ENCODE measurements at places on chromosomes 16 and 17.

- no peak for DNase-seq
Observed at GRCh38 chr16:18958621-18959029, 25.1 kb upstream of the TMC7 start.

DNA sequence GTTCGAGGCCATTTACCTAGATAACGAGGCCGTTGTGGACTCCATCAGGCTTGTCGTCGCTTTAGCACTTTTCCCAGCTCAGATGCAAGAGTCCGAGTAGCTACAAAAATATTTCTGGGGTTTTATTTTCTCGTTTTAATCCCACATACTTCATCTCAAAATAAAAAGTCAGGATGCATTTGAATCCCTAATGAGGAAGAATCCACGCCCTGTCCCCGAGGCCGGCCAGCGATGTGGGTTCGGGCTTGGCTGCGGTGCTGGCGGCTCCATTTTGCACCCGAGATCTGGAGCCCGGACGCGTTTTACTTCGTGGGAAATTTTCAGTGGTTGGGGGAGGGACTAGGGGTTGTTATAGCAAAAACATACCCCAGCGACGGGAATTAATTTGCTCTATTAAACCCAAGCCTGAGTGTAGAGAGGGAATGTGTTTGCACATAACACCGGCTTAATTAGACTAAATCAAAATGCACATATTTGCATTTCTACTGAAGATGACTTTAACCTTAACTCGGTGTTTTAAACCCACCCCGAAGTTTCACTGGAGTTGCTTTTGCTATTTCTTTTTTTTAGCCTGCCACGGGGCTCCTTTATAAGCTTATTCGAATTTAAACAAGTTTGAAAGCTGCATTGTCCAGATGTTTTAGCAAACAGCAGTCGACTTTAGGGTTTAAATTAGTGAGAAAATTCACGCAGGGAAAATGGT is 4.8 kb downstream of the IRX5 start:
- DNase-seq = no peak

GRCh38 chr17:49191409-49191916 is 18.9 kb downstream of the GNGT2 start:
- no peak for DNase-seq

DNA sequence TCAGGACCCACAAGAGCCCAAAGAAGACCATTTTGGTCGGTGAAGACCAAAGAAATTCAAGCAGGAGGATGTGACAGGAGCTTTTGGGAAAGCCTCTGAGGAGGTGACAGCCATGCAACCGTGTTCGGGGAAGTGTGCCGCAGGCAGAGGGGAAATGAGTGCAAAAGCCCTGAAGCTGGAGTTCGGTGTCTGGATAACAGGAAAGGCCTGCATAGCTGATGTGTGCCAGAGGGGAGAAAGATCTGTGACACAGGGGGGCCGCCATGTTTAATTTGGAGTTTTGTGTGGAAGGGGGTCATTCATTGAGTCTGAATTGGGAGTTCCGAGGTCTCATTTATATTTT is 870 bp upstream of the ZC3H7A start:
- DNase-seq = no peak

GRCh38 chr16:30559690-30560089 is 1.5 kb upstream of the ZNF764 start:
- no peak for DNase-seq

DNA sequence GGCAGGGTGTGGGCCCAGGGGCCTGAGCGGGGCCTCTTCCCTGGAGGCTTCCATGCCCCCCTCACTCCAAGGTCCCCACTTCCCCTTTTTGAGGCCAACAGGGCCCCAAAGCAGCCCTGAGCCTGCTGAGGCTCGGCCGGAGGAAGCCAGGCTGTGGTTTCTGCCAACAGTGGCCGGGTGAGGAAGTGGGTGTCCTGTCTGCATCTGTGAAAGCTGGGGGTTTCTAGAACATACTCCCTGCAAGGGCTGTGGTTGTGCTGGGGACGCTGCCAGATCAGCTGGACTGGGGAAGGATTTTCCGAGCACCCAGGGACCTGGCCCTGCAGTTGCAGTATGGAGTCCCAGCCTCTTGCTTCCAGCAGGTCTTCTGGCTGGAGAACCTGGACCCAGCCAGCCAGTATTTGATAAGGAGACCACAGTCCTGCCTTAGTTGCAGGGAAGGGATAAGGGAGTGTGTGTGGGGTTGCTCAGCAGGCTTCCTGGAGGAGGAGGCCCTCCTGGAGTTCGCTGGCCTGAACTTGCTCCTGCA is 15.7 kb downstream of the ADCY7 start:
- no peak for DNase-seq

DNA sequence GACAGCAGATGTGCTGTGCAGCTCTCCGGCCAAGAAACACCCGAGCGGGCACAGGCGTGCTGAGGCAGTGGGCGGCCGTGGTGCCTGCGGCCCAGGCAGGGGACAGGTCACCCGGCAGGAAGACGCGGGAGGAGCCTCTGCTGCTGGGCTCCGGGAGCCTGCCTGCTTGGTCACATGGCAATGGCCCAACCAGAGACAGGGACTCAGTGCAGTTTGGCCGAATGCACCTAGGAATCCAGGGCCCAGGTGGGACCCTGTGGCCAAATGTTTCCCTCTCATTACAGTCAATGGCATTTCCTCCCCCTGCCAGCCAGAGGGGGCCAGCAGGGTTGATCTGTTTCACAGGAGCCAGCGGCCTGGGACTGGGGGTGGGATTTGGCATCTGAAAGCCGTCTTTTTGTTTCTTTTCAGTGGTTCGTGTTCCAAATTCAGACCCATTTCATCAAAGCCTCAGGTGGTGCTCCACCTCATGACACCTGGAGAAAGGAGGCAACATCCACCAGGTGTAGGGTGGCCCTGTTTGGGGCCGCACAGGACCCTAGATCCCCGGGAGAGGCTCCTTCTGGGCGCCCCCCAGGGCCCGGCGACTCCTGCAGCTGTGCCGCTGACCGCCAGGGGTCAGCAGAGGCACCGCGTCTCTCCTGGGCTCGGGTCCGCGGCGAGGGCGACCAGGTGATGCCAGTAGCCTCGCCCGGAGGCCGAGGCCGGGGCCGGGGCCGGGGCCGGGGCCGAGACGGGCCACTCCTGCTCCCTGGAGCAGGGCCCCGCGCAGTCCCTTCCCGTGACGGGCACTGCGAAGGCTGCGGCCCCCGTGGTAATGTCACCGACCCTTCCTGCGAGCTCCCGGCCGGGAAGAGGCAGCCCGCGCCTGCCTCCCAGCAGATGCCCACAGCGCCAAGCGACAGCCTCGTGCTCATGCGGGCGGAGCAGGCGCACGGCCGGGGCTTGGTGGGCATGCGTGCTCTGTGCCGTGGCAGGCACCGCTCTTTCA is 118.5 kb downstream of the C16orf78 start:
- DNase-seq = peak; percentile 18

DNA sequence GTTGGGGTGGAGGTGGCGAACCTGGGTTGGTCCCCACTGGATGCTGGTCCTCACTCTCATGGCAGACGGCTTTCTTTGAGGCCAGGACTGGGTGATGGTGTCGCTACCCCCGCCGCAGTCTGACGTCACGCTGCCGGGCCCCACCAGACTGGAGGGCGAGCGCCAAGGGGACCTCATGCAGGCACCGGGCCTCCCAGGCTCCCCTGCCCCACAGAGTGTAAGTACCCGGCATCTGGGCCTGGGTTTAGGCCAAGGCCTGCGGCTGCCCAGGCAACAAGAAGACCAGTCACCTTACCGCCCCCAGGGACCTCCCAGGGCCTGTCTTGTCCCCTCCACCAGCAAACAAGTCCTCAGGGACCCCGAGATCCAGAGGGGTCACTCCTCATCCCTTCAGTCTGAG is 17.7 kb downstream of the FOXN1 start:
- DNase-seq = no peak

- DNase-seq = no peak
Observed at GRCh38 chr17:7215136-7215638, 4.4 kb downstream of the DLG4 start.

GRCh38 chr16:52773026-52773425 is 226.1 kb upstream of the TOX3 start:
- no peak for DNase-seq

DNA sequence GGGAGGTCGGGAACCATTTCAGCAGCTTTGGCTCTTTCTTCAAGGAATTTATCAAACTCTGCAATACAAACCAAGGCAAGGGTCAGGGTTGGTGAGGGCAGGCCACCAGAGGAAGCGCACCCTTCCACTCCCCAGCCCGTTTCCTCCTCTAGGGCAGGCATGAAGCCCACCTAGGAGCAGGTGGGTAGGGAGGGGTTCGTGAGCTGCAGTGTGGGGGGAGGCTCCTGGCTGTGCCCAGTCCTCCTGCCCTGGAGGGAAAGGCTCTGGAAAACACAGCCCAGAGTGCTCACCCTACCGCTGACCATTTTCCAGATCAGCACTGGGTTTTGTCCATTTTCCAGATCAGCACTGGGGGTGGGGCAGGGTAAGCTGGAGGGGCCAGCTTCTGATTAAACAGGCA is 10.9 kb upstream of the SREBF1 start:
- no peak for DNase-seq

DNA sequence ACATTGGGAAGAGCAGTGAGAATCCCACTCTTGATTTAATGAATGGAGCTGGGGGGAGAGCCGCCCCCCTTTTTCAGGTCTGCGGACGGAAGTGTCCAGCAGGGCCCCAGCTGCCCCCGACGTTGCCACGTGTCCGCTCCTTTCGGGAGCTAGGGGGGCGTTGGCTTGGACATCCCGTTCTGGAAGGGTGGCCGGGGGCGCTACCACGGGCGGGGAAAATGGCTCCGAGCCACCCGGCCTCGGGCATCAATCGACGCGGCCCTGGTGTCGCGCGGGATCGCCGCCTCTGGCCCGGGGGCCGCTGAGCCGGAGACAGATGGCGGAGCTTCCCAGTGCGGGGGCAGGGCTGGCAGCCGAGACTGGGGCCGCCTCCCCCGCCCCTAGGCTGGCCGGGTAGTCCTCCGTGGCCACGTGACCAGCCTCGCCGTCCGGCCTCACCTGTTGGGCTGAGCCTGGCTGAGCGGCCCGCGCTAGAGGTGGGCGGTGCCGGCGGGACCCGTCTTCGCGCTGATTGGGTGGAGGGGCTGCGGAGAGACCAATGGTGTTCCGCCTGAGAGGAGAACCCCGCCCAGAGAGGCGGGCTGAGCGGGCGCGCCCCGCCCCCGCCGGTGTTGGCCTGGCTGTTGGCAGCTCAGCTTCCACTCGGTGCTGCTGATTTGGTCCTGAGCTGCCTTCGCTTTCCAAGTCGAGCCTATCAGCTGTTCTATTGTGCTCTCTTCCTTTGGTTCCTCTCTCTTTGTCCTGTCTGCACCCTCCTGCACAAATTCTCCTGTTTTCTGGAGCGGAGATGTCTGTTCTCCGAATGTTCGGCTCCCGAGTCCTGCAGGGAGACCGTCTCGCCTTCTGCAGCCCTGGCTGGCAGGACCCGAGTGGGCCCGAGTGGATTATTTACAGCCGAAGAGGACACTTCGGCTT is 8.3 kb downstream of the HS3ST3B1 start:
- DNase-seq = no peak

GRCh38 chr17:56710986-56711385 is 117.5 kb downstream of the NOG start:
- DNase-seq = no peak

DNA sequence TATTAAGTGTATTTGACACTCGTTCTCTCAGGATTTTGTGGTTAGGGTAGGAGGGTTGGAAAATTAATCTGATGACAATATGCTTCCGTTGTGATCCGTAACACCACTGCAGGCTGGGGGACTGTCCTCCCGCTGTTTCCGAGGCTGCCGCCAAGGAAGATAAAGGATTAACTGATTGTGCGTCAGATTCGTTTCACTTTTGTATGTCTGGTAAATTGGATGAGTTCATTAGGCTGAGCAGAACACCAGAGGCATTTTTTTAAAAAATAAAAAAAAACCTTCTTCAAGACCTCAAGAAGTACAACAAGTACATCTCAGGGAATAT is 486.7 kb upstream of the SALL1 start:
- DNase-seq = no peak

- DNase-seq = no peak
Observed at GRCh38 chr17:13775450-13775849, 173.7 kb upstream of the HS3ST3A1 start.

DNA sequence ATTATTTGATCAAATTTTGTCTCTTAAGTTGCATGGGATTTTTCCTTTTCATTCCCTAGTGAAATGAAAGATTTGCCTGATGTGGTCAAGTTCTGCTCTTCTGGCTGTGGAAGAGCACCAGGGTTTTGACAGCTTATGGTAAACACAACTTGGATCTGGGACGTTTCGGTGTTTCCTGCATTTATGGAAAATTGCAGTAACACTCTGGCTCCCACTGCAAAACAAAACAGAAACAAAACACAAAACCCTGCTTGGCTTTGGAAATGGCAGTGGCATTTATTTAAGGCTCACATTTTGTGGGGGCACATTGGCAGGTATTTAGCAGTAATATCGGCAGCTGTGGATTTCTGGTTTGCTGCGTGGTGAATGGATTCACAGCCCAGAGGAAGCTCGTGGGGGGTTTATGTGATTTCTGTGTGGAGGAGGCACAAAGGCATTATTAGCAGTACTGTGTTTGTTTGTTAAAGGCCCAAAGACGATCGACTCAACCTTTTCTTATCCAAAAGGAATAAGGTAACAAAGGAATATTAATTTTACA is 377.8 kb downstream of the SNX29 start:
- no peak for DNase-seq

GRCh38 chr17:34173241-34173640 is 81.8 kb upstream of the CCL2 start:
- DNase-seq = no peak

GRCh38 chr16:25691519-25692091 is at the start of gene HS3ST4:
TSS of gene HS3ST4 (plus strand) at chr16:25691959.
- DNase-seq = no peak

GRCh38 chr16:89320782-89321501 is 103.4 kb downstream of the ZNF778 start:
- peak; percentile 13 for DNase-seq

GRCh38 chr16:81583893-81584631 is 139.5 kb downstream of the CMIP start:
- DNase-seq = peak; percentile 26

DNA sequence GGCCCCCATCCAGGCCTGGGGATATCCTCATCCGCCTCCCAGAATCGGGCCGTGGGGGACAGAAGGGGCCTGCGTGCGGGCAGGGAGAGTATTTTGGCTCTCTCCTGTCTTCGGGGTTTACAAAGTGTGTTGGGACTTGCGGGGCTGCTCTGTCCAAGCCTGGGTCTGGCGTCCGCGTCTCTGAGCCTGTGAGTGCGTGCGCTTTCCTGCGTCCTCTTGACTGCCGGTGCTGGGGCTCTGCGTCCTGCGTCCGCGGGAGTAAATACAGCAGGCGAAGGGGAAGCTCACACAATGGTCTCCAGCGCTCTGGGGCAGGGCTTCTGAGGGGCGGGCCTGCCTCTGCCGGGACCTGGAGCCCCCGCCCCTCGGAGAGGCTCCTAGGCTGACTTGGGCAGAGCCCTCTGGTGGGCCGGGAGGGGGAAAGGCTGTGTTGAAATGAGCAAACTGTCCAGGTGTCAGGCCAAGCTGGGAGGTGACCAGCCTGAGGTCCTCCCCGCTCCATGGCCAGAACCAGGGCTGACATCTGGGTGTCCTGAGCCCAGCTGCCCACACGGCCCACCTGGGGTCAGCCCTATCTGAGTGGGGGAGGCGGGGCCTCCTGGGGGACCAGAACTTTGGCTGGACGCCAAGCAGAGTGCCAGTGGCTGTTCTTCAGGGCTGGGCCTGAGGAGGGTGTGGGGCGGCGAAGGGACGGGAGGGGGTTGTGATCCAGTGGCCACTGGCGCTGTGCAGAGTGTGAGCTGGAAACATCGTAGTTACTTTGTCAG is 233.6 kb downstream of the SEC14L1 start:
- no peak for DNase-seq

All from LoVo (cell line).